SJCRH30 (cell line): ENCODE measurements at places on chromosomes 16 and 17. TPM values are rescaled to one million over a fixed set of nuclear protein-coding genes. Genes with fewer than 3 reads are reported as not detected.

HS3ST2 gene
- not detected in 2 replicates for total RNA-seq

TMC5 gene
- total RNA-seq, result not detected in 2 replicates

CSH2 gene
- not detected in 2 replicates for total RNA-seq

KRTAP1-5 gene
- not detected in 2 replicates for total RNA-seq

TBX2 gene
- total RNA-seq, result 42.3 and 42.7 TPM in 2 replicates

CHST4 gene
- total RNA-seq, result 0.61 and 0.71 TPM in 2 replicates

CD79B gene
- total RNA-seq, result 0.48 and 1.2 TPM in 2 replicates

B9D1 gene
- total RNA-seq, result 15.2 and 15.3 TPM in 2 replicates

RHBDL3 gene
- not detected in 2 replicates for total RNA-seq

SPATA22 gene
- 1.8 and 2.2 TPM in 2 replicates for total RNA-seq

NPIPA2 gene
- total RNA-seq, result 0.71 TPM in 1 of 2 replicates, not detected in the other

TBC1D3I gene
- not detected in 2 replicates for total RNA-seq

CBFA2T3 gene
- 1.8 and 3.5 TPM in 2 replicates for total RNA-seq

LRRC46 gene
- total RNA-seq, result 0.18 and 0.34 TPM in 2 replicates

GGA3 gene
- total RNA-seq, result 21.8 and 26.6 TPM in 2 replicates

TIMP2 gene
- total RNA-seq, result 65.6 and 66.9 TPM in 2 replicates

ZMYND15 gene
- total RNA-seq, result not detected in 2 replicates

LCMT1 gene
- total RNA-seq, result 31.7 and 34.7 TPM in 2 replicates

IGF2BP1 gene
- total RNA-seq, result 114 TPM in 2 replicates

PITPNM3 gene
- total RNA-seq, result 39.2 and 39.7 TPM in 2 replicates

SRL gene
- total RNA-seq, result 68.3 and 71.0 TPM in 2 replicates

HIGD1B gene
- total RNA-seq, result not detected in 2 replicates

CDRT15 gene
- 0.36 and 0.66 TPM in 2 replicates for total RNA-seq

C16orf96 gene
- not detected in 2 replicates for total RNA-seq

CDH1 gene
- not detected in 2 replicates for total RNA-seq

KRTAP3-2 gene
- not detected in 2 replicates for total RNA-seq

PRR29 gene
- total RNA-seq, result 0.12 TPM in 1 of 2 replicates, not detected in the other

MYH2 gene
- total RNA-seq, result 0.04 TPM in 1 of 2 replicates, not detected in the other

SOX8 gene
- total RNA-seq, result 141 and 144 TPM in 2 replicates

NOG gene
- total RNA-seq, result 19.8 and 20.3 TPM in 2 replicates

CEP295NL gene
- total RNA-seq, result 1.3 TPM in 2 replicates

VASN gene
- 0.18 and 0.28 TPM in 2 replicates for total RNA-seq

GRAPL gene
- 0.40 and 0.48 TPM in 2 replicates for total RNA-seq
